CD8-positive, alpha-beta memory T cell (primary cell): ENCODE measurements at places on chromosomes 1 and 21.
A peak's percentile ranks its signal among the peaks of the same experiment; 100 is the strongest.

DNA sequence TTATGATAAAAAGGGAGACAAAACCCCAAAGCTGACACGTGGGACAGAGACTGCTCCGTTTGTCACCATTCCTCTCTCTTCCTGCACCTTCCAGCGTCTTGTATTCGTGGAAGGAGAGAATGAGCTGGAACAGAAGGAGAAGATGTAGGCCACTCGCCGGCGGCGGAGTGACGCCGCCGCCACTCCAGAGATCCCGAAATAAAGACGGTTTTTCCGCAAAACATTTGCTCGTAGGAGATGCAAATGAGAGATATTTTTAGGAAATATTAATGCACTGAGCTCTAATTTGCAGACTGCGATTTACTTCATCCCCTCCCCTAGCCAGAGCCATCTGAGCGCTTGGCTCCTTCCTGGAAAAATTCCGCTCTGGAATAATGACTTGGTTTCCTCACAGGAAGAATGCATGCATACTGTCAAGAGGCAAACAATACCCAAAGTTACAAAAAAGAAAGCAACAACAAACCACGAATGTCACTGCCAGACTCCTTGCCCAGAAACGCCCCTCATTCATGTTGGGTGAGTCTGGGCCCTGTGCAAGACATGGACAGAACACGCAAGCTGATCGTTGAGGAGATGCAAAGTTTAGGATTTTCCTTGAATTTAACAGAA is 18.0 kb upstream of the ADARB1 start:
- peaks cover 19% of the 10 kb centered on the region for H3K27me3 ChIP-seq
- no peaks in the 10 kb centered on the region for H3K4me1 ChIP-seq
- H3K36me3 ChIP-seq: no peaks in the 10 kb centered on the region
- H3K4me3 ChIP-seq: no peak overlapping the region
- no peak overlapping the region for H3K27ac ChIP-seq

GRCh38 chr1:43370564-43370963 is 2.8 kb upstream of the ELOVL1 start:
- DNase-seq: no peak
- H3K27ac ChIP-seq: no peak overlapping the region
- H3K4me1 ChIP-seq: peaks cover 20% of the 10 kb centered on the region
- no peak overlapping the region for H3K4me3 ChIP-seq
- H3K36me3 ChIP-seq: no peaks in the 10 kb centered on the region
- H3K27me3 ChIP-seq: no peaks in the 10 kb centered on the region

DNA sequence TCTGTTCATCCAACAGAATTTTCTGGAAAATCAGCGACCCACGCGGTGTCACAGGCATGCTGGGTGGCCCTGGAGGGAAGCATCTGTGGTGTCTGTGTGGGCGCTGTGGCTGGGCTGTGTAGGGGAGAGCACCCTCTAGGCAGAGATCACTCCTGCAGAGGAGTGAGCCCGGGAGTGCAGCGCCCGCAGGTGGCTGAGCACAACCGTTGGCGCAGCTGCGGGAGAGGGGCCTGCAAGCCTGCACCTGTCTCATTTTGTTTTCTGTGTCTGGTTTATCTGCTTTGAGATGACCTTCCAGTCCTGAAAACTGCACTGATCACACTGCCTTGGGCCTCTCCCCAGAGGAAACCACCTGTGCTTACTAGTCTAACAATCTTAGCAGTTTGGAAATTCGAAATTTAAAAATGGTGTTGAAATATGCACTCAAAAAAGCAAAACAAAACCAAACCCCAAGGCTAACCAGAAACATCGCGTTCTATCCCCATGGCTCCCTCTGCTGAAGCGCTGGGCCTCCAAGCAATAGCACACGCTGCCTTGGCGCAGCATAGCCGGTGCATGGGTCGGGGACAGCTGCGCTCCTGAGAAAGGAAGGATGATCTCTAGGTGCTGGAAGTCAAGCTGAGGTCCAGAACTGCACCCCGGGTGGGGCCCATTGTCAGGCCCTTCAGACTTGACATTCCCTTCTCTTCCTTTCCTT is 4.8 kb downstream of the FAM3B start:
- no peak overlapping the region for H3K4me3 ChIP-seq
- no peaks in the 10 kb centered on the region for H3K36me3 ChIP-seq
- no peaks in the 10 kb centered on the region for H3K4me1 ChIP-seq

GRCh38 chr1:6416295-6416656 is 3.4 kb downstream of the HES2 start:
- peaks cover 8% of the 10 kb centered on the region for H3K4me1 ChIP-seq
- no peak overlapping the region for H3K4me3 ChIP-seq
- no peak for DNase-seq
- peaks cover 57% of the 10 kb centered on the region for H3K27me3 ChIP-seq

DNA sequence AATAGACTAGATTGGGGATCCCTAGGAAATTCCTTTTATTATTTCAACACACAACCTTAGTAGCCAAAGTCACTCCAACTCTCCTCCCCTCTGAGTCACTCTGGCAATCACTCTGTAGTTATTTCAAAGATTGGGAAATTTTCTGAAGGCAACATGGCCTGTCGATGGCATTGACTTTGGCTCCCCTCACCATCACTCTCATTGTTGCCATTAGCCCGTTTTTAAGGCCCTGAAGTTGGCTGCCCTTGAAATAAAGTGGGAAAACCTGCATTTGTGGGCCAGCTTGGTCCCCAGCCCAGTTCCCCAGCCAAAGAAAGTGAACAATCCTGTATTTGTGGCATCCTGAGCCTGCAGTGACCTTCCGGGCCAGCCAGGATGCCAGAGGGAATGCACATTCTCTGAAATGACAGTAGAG is 52.5 kb downstream of the CDC7 start:
- H3K4me3 ChIP-seq: no peak overlapping the region
- no peaks in the 10 kb centered on the region for H3K36me3 ChIP-seq
- no peaks in the 10 kb centered on the region for H3K27me3 ChIP-seq
- DNase-seq: no peak

GRCh38 chr1:152969036-152969435 is 1.4 kb upstream of the SPRR4 start:
- no peaks in the 10 kb centered on the region for H3K27me3 ChIP-seq
- H3K27ac ChIP-seq: no peak overlapping the region
- H3K4me1 ChIP-seq: no peaks in the 10 kb centered on the region

GRCh38 chr1:224387302-224387912 is 30.7 kb downstream of the CNIH4 start:
- no peaks in the 10 kb centered on the region for H3K27me3 ChIP-seq
- peak overlapping the region; percentile 25 for H3K27ac ChIP-seq
- DNase-seq: no peak
- H3K4me3 ChIP-seq: no peak overlapping the region
- peaks cover 36% of the 10 kb centered on the region for H3K4me1 ChIP-seq

DNA sequence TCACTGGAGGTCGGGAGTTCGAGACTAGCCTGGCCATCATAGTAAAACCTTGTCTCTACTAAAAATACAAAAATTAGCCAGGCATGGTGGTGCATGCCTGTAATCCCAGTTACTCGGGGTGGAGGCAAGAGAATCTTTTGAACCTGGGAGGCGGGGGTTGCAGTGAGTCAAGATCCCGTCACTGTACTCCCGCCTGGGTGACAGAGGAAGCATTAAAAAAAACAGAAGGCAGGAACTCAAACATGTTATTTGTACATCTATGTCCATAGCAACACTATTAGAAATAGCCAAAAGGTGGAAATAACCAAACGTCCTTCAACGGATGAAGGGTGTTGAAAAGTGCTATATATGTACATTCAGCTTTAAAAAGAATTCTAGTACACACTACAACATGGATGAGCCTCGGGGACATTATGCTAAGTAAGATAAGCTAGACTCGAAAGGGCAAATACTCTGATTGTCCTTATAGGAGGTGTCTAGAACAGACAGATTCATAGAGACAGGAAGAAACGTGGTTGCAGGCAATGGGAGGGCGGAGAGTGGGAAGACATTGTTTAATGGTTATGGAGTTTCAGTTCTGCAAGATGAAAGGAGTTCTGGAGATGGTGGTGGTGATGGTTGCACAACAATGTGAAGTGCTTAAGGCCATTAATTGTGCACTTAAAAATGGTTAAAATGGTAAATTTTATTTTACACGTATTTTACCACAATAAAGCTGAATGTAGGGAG is 19.2 kb downstream of the NLRP3 start:
- H3K4me3 ChIP-seq: no peak overlapping the region
- H3K4me1 ChIP-seq: no peaks in the 10 kb centered on the region
- peaks cover 7% of the 10 kb centered on the region for H3K36me3 ChIP-seq
- DNase-seq: no peak
- no peak overlapping the region for H3K27ac ChIP-seq
- no peaks in the 10 kb centered on the region for H3K27me3 ChIP-seq

DNA sequence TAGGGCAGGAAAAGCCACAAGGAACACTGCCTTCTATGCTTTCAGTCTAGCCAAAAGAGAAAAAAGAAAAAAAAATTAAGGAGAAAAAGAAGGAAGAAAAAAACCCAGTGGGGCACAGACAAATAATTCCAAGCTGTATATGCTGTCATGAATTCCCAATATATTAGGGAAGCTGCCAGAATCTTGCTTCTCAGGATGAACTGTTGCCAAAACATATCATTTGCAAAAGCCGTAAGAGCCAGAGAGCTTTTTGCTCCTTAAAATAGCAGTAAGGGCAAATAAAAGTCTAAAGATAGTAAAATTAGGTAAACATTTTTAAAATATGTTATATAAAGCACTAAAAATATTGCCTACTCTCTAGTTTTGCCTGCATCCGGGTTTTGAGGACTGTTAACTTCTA is 52.1 kb downstream of the PGM1 start:
- H3K4me1 ChIP-seq: no peaks in the 10 kb centered on the region
- no peak overlapping the region for H3K4me3 ChIP-seq
- H3K27ac ChIP-seq: no peak overlapping the region
- no peaks in the 10 kb centered on the region for H3K27me3 ChIP-seq
- no peak for DNase-seq
- H3K36me3 ChIP-seq: peaks cover 4% of the 10 kb centered on the region

DNA sequence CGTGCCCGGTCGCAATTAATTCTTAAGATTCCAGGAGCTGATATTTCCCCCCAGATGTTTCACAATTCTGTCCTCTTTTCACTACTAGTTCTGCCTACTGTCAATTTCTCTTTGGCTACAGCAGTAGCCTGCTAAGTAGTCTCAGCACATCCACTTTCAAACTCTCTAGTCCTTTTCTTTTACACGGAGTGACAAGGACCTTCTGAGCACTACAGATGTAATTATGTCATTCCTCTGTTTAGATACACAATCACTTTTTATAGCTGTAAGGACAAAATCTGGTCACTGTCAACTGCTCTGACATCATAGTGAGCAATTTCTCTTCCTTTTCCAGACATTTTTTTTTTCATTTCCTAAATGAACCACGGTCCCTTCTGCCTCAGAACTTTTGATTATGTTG is 421.7 kb upstream of the CHRM3 start:
- H3K4me3 ChIP-seq: no peak overlapping the region
- DNase-seq: no peak
- H3K27ac ChIP-seq: no peak overlapping the region
- H3K36me3 ChIP-seq: no peaks in the 10 kb centered on the region
- no peaks in the 10 kb centered on the region for H3K27me3 ChIP-seq
- no peaks in the 10 kb centered on the region for H3K4me1 ChIP-seq

DNA sequence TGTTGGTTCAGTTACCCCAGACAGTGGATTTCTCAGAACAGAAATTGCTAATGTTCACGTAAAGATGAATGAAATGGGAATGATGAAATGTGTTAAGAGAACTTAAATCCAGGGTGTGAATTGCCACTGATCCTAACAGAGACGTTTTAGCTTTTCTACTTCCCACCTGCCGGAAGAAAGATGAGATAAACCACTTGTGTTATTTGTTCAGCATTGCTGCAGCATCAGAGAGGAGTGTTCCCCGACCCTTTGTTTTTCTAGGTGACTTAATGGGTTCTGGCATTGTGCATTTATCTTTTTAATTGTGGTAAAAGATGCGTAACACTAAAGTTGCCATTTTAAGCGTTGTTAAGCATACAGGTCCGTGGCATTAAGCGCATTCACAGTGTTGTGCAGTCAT is 122.3 kb downstream of the GALNT2 start:
- no peaks in the 10 kb centered on the region for H3K27me3 ChIP-seq
- no peaks in the 10 kb centered on the region for H3K36me3 ChIP-seq

DNA sequence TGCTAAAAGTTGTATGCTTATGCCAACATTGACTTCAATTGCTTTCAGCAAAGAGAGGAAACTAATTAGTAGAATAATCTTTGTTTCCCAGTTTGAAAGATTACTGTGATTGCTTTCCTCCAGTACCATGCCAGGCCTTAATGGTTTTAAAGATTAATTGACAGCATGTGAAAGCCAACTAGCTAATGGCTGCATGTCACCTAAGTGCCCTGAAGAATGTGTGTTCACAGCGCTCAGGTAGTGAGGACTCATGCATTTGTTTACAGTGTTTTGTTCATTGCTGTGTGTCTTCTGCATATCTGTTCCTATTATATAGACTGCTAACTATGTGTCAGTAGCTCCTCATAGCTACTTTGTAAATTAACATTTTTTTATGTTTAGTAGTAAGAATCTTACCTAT is 335.6 kb downstream of the LRRIQ3 start:
- H3K27me3 ChIP-seq: no peaks in the 10 kb centered on the region
- H3K36me3 ChIP-seq: no peaks in the 10 kb centered on the region
- no peaks in the 10 kb centered on the region for H3K4me1 ChIP-seq
- H3K4me3 ChIP-seq: no peak overlapping the region
- H3K27ac ChIP-seq: no peak overlapping the region

DNA sequence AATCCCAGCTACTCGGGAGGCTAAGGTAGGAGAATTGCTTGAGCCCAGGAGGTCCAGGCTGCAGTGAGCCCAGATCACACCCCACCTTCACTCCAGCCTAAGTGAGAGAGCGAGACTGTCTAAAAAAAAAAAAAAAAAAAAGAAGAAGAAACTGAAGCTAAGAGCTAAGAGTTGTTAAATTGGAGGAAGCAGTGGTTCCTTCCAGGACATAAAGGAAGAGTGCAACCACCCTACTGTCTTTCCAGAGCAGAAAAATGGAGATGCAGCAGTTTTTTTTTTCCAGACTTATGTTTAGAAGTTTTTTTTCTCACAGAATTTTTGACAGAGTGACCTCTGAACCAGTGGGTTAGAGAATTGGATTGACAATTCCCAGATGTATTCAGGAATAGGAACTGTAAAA is 88.7 kb downstream of the HLX start:
- no peak overlapping the region for H3K4me3 ChIP-seq
- H3K4me1 ChIP-seq: no peaks in the 10 kb centered on the region
- H3K27me3 ChIP-seq: no peaks in the 10 kb centered on the region
- no peak for DNase-seq

GRCh38 chr1:160768295-160768657 is 27.7 kb upstream of the LY9 start:
- peak overlapping the region; percentile 55 for H3K27ac ChIP-seq
- H3K4me1 ChIP-seq: peaks cover 19% of the 10 kb centered on the region
- H3K27me3 ChIP-seq: no peaks in the 10 kb centered on the region
- H3K36me3 ChIP-seq: no peaks in the 10 kb centered on the region
- peak; percentile 92 for DNase-seq
- peak overlapping the region; percentile 69 for H3K4me3 ChIP-seq

GRCh38 chr1:205343431-205344065 is 13.2 kb downstream of the KLHDC8A start:
- no peaks in the 10 kb centered on the region for H3K36me3 ChIP-seq
- H3K27ac ChIP-seq: no peak overlapping the region
- no peak for DNase-seq
- peaks cover 31% of the 10 kb centered on the region for H3K27me3 ChIP-seq
